Stimulated activated CD4-positive, alpha-beta T cell treated with anti-CD3 and anti-CD28 coated beads, Interleukin-15, amount 100 ng/mL, for 1 hour (primary cell): ENCODE measurements at places on chromosomes 6 and 20.

GRCh38 chr6:143880412-143880811 lies 16.1 kb downstream of the ZC2HC1B start:
- DNase-seq, result no peak

DNA sequence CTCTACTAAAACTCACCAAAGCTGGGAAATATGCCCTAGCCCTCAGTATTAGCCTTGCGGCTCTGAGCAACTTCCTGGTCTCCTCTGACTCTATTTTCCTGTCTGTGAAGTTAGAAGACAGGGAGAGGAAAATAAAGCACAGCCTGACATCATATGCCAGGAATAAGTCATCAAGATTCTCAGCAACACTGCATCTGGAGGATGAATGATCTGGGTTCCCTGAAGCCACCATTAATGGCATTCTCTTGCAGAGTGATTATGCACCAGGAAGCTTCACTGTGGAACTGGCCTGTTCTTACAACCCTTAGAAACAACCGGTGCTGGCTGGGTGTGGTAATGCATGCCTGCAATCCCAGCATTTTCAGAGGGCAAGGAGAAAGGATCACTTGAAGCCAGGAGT lies 12.4 kb downstream of the ADGRF5 start:
- DNase-seq, result no peak

- DNase-seq, result no peak
Observed at GRCh38 chr6:116278481-116278829, 1.3 kb downstream of the TSPYL1 start.

- no peak for DNase-seq
Observed at GRCh38 chr6:113668641-113669408, 188.3 kb upstream of the MARCKS start.

GRCh38 chr20:37538003-37538402 lies 10.3 kb upstream of the BLCAP start:
- DNase-seq, result no peak

GRCh38 chr20:41135888-41136679 lies 1.3 kb upstream of the PLCG1 start:
- no peak for DNase-seq
